Cardiac muscle cell (in vitro differentiated cells and primary cell): ENCODE measurements at places on chromosomes 4 and X.
A peak's percentile ranks its signal among the peaks of the same experiment; 100 is the strongest.

DNA sequence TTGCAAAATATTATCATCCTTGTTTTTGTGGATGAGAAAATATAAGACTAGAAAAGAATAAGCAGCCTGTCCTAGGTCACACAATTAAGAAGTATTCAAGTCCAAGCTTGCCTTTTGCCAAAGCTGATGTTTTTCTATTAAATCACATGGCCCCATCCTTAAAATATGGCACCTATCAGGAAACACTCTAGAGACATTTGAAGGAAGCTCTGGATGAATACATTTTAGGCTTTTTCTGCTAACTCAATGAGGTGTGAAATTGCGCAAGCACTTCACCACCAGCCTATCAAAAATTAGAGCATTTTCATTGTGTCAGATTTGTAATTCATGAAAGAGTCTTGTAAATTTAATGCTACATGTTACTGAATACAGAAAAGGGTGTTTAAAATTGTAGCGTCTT, 251.1 kb upstream of the MAD2L1 start:
- DNase-seq, result no peak

DNA sequence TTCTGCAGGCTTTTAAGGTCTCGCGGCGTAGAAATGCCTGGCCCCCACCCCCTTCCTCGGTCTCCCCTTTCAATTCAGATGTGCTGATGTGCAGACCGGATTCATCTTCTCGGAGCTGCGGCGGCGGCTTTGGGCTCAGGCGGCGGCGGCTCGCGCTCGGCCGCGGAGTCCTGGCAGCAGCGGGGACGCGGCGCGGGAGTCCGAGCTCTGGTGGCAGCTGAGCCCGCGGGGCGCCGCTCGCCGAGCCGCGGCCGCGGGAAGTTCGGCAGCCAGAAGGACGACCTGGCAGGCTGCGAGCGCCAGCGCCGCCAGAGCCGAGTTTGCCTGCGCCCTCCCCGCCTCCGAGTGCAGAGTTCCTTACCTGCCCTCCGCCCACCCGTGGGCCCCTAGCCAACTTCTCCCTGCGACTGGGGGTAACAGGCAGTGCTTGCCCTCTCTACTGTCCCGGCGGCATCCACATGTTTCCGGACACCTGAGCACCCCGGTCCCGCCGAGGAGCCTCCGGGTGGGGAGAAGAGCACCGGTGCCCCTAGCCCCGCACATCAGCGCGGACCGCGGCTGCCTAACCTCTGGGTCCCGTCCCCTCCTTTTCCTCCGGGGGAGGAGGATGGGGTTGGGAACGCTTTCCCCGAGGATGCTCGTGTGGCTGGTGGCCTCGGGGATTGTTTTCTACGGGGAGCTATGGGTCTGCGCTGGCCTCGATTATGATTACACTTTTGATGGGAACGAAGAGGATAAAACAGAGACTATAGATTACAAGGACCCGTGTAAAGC, 448 bp downstream of the TLL1 start:
- DNase-seq, result peak; percentile 74

GRCh38 chr4:38030023-38030422, 69.8 kb downstream of the PTTG2 start:
- DNase-seq, result no peak

- DNase-seq, result no peak
These were observed 213.8 kb downstream of the ANK2 start for GRCh38 chr4:113263274-113263673.

DNA sequence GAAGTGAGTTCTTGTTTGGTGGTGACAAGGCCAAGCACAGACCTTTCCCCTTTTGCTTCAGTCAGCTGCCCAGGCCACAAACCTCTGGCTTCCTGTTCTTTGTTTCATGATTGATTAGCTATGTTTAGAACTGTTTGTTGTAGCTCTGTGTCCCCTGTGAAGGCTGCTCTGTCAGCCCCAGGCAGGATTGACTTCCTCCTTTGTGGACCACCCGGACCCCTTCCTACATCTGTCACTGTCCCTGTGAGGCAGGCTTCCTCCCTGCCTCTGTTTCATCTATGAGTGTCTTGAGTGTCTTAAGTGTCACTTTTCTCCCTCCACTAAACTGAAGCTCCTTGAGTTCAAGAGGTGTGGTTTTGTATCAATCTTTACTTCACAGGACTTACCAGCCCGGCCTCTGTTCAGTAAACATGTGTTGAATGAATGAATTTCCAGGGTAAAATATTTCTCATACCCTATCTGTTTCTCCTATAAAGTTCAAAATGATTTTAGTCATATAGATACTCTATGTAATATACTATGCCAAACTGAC, 83.5 kb downstream of the ZNF674 start:
- no peak for DNase-seq

- no peak for DNase-seq
These were observed 183.4 kb downstream of the SPRY1 start for GRCh38 chr4:123579961-123580360.

GRCh38 chr4:154958621-154959358, 177.7 kb downstream of the RBM46 start:
- peak; percentile 69 for DNase-seq

DNA sequence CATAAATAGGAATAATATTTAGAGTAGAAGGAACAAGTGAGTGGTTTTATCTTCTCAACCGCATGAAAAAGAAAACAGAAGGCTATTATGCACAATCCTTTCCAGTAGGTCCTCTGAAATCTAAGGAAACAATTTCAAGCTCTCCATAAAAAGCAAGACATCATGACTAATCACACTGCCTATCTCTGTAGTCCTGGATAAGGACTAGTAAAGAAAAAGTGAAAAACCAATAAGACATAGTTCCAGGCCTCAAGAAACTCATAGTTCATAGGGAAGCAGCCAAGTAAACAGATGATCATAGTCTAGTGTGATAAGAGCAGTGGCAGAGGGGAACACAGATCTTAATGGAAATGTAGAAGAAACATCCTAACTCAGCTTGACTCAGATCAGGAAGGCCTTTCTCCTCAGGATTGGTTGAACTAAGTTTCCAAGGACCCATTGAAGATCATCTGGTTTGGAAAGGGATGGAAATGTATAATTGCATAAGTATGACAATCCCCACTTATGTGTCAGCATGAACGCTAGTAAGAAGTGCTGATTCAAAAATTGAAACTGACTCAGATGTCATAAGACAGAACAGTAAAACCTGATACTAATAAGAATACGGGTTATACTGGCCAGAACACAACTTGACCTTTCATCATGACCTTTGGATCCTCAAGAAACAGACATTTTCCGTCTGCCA, 155.3 kb downstream of the GRIA3 start:
- peak; percentile 0 for DNase-seq

GRCh38 chr4:63814171-63814964, 594.9 kb downstream of the TECRL start:
- no peak for DNase-seq

DNA sequence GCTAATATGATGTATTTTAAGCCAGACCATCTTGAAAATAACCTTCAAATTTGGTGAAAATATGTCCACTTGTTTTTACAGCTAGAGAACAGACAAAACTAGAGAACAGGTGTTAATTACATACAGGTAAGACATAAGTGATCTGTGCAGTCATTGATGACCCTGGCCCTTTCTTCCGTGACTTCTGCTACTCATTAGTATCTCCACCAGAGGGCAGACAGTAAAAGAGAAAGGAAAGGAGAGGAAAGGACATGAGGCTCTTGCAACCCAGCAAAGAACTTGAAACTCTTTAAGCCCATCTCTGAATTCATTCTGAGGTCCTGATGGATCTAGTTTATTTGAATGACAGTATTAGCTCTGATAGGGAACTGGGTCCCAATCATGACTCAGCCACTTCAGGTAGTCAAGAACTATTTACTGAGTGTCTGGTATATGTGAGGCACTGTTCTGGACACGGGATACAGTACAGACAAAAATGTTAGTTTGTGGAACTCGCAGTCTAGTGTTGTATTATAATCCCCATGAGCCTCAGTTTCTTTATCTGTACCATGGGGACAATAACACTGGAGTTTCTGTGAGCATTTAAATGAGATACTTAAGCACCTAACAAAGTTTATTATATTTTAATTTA, 121.0 kb upstream of the TEX13D start:
- peak; percentile 44 for DNase-seq

- no peak for DNase-seq
These were observed 759.5 kb downstream of the GRXCR1 start for GRCh38 chr4:43651991-43652390.

DNA sequence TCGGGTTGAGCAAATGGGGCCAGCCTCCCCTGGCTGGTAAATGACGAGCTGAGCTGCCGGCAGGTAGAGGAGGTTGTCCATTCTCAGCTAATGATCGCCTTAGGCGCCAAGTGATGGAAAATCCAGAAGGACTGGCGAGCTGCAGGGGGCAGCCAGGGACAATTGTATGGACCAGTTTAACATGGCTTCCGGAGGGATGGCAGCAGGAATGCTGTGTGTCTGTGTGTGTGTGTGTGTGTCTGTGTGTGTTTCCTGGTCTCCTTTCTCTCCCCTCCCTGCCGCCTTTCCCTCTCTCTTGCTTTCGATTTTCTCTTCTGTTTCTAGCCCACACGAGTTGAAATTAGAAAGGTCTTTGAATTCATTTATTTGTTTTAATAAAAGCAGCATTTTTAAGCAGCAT, 45.2 kb upstream of the BCOR start:
- no peak for DNase-seq

DNA sequence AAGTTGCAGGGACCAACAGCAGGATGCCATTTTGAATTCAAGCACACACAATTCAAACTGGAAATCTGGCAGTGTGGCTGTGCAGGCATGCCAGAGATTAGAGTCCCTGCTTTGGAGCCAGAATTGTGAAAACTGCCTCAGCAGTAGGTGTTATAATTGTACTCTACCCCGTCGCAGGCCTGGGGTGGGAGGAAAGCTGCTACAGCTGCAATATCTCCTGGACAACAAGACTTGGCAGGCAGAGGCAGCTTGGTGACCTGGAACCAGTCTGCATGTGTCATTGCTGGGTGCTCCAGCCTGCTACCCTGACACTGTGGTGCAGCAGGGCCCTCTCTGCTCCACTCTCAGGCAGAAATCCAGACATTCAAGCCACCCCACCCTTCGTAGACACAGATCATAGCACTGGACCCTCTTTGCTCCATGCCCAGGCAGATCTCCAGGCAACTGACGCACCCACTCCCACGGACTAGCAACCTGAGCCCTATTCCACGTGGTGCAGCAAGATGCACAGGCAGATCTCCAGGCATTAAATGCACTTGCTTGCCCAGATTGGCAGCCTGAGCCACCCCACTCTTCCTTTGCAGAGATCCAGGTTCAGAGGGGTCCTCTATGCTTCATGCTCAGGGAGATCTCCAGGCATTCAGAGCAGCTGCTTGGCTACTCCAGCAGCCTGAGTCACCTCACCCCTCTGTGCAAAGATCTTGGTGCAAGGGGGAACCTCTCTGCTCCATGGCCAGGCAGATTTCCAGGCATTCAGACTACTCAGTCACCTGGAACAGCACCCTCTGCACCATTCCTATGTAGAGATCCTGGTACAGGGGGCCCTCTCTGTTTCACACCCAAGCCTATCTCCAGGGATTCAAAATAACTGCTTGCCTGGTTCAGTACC, 140.5 kb downstream of the LRBA start:
- DNase-seq, result no peak

DNA sequence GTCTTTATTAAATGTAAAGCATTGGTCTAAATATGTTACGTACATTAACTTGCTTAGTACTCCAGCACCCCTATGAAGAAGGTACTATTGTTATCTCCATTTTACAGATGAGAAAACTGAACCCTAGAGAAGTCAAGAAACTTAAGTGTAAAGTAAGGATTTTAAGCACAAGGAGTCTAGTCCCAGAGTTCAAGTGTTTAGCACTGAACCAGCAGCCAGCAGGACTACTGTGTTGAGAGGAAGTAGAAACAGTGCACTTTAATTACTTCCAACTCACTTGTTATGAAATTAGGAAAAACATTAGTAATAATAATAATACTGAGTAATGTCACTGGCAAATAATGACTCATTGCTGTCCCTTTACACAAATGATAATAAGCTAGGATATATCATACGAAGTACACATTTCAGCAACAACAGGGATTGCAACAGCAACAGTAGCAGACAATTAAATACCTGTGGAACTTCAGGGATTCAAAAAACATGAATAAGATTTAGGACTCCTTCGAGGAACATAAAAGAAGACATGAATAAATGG, 548.1 kb upstream of the HS3ST1 start:
- DNase-seq, result no peak

DNA sequence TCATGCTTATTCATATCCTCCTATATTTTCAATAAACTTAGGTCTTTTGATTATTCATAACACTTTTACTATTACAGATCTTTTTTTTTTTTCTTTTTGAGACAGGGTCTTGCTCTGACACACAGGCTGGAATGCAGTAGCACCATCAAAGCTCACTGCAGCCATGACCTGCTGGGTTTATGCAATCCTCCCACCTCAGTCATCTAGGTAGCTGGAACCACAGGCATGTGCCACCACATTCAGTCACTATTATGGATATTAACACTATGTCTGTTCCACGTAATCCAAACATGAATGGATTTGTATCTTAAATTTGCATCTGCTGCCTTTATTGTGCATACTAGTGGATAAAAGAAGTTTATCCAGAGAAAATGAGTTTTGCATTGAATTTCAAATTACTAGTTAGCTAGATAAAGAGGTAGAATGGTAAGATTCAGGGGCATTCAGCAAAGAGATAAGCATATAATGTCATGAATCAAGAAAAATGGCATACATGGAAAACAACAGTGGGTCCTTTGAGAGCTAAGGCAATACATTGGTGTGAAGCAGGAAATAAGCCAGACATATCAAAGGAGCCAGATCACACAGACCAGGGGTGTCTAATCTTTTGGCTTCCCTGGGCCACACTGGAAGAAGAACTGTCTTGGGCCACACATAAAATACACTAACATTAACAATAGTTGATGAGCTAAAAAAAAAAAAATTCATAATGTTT, 13.9 kb downstream of the ANAPC10 start:
- DNase-seq, result no peak

DNA sequence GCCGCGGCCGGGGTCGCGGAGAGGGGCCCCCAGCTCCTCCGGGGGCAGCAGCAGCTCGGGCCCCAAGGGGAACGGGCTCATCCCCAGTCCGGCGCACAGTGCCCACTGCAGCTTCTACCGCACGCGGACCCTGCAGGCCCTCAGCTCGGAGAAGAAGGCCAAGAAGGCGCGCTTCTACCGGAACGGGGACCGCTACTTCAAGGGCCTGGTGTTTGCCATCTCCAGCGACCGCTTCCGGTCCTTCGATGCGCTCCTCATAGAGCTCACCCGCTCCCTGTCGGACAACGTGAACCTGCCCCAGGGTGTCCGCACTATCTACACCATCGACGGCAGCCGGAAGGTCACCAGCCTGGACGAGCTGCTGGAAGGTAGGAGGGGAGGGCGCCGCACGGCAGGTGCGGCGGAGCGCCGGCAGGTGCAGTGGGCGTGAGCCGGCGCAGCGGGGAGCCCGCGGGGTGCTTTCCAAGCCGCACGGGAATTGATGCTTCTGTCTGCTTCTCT, 886 bp downstream of the DCLK2 start:
- peak; percentile 29 for DNase-seq

DNA sequence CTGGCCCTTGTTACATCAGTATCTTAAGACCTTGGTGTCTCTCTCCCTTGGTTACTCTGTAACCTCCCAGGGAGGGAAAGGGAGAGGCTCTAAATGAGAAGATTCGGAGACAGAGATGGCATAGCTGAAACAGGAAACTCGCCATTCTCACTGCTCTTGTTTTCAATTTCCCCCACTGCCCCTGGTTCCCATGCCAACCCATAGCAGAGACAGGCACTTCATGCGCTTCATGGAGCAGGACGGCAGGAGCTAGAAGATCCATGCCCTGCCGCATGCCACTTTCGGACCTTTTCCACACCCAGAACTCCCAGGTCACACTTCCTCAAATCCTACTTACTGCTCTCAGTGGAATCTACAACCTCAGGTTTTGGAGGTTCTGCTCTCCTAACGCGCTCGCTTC, 3.1 kb downstream of the ZMYM3 start:
- no peak for DNase-seq

- DNase-seq, result no peak
These were observed 107.8 kb downstream of the GATB start for GRCh38 chr4:151652841-151653547.

GRCh38 chr4:1948232-1948631, 60.5 kb downstream of the NELFA start:
- no peak for DNase-seq
